NCI-H2029 treated with DMSO at 0.1 percent for 48 hours (cell line): ENCODE measurements at places on chromosomes 12 and 14.

DNA sequence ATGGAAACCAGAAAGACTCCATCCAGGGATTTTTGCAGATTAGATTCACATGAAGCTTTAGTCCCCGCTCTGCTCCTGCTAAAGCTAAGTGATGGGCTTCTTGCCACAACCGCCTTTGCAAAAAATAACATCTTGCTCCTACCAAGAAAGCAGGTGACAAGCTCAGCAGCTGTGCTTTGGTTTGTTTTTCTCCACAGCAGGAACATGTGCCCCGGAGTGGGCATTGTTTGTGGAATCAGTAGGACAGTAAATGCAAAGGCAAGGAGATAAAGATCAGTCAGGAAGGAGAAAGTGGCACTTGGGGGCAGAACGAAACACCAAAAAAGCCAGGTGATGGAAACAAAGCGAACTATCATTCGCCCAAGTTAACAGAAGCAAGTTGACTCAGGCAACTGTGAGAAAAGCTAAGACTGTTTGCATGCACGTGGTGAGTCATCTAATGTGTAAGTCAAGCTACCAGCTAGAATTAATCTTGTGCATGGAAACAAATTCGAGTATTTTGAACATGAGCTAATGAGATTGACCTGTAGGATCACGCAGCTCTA lies 165.5 kb upstream of the PLXNC1 start:
- no peak for DNase-seq

- DNase-seq, result no peak
Measured at GRCh38 chr12:80634903-80635302, 72.5 kb upstream of the MYF6 start.

- no peak for DNase-seq
Measured at GRCh38 chr12:78028426-78028825, 197.7 kb downstream of the NAV3 start.

GRCh38 chr12:66666481-66666880 lies 12.4 kb downstream of the GRIP1 start:
- DNase-seq, result no peak

GRCh38 chr14:42550310-42550709 lies 943.6 kb downstream of the LRFN5 start:
- DNase-seq, result no peak

DNA sequence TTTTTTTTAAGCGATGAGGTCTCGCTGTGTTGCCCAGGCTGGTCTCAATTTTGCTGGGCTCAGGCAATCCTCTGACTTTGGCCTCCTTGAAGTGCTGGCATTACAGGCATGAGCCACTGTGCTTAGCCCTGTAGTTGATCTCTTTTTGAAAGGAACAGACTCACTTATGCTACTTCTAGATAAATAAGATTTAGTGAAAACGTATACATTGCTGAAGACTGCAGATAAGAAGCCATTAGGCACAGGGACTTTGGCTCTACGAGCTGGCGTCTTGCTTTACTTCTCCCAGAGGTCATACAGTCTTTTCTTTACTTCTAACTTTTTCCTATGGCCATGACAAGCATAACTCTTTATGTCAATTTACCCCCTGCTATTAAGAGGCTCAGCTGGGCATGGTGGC lies 9.4 kb downstream of the PTGR2 start:
- no peak for DNase-seq

GRCh38 chr14:95597784-95598211 lies 62.9 kb downstream of the GLRX5 start:
- DNase-seq, result no peak

DNA sequence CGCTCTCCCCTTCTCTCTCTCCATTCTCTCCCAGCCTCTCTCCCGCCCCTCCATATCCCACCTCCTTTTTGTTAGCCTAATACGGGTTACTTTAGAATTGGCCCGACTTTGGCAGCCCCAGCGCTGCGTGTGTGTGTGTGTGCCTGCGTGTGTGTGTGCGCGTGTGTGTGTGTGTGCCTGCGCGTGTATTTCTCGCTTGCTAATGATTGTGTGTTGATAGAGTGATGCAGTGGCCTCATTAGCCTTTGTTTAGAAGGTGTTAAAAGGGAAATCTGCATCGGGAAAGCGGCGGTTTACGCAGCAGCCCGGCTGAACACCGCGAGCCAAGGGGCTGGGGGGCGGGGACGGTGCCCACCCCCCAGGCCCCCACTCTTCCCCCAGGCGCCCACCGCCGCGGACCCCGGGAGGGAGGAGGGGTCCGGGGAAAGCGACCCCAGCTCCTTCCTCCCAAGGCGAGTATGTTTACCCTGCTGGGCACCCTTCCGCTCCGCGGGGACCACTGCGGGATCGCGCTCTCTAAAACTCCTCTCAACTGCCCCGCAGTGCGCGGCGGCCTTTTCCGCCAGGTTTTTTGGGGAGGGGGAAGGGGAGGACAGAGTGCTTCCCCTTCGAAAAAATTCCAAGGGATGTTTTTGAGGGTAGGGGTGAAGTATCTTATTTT lies 6.8 kb upstream of the LHX5 start:
- DNase-seq, result no peak

DNA sequence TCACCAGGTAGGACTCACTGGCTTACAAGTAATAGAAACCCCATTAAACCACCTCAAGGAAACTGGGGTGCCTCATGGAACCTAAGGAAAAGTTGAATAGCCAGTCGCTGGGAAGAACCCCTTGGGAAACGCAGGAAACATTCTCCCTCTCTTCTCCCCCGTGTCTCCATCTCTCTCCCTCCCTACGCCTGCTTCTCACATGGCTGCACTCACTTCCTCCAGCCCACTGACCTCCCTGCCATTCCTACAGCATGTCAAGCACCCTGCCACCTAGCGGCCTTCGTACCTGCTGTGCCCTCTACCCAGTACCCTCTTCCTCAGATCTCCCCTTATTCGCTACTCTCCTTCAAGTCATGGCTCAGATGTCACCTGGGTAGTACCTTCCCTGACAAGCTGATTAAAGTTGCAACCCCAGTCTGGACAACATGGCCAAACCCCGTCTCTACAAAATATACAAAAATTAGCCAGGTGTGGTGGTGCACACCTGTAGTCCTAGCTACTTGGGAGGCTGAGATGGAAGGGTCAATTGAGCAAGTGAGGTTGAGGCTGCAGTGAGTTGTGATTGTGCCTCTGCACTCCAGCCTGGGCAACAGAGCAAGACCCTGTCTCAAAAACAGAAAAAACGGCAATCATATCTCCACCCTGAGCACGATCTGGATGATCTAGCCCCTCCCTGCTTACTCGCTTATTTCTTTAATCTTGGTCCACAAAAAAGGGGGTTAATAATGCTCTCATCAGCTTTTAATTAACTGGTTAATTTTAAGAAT lies 6.4 kb upstream of the DTX1 start:
- DNase-seq, result no peak

DNA sequence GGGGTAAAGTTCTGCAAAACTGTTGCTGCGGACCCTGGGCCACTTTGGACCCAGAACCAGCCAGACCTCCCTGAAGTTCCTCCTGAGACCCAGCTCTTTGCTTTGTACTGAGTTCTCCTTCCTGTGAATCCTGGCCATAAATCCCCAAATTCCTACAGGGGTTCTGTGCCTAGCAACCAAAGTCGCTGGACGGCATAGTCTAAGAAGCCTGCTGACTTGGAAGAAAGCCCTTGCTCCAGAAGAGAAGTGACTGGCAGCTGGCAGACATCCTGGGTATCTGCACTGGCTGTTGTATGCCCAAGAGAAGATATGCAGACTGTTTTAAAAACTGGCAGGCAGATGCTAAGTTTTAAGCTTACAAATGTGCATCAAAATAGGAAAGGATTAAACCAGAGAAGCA lies 99.9 kb upstream of the SLC24A4 start:
- DNase-seq, result no peak

DNA sequence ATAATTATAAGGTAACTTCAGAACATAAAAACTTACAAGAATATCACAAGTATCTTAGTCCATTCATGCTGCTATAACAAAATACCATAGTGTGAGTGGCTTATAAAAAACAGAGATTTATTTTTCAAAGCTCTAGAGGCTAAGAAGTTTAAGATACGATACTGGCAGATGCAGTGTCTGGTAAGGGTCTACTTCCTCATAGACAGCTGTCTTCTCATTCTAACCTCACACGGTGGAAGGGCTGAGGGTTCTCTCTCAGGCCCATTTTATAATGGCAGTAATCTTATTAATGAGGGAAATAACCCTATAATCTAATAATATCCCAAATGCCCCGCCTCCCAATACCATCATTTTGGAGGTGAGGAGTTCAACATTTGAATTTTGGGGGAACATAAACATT lies 23.7 kb upstream of the OSBPL8 start:
- no peak for DNase-seq

GRCh38 chr12:12715459-12716150 lies 1.6 kb upstream of the CDKN1B start:
- DNase-seq, result peak; percentile 10

- DNase-seq, result peak; percentile 15
Measured at GRCh38 chr12:122001466-122002209, 20.0 kb upstream of the BCL7A start.

DNA sequence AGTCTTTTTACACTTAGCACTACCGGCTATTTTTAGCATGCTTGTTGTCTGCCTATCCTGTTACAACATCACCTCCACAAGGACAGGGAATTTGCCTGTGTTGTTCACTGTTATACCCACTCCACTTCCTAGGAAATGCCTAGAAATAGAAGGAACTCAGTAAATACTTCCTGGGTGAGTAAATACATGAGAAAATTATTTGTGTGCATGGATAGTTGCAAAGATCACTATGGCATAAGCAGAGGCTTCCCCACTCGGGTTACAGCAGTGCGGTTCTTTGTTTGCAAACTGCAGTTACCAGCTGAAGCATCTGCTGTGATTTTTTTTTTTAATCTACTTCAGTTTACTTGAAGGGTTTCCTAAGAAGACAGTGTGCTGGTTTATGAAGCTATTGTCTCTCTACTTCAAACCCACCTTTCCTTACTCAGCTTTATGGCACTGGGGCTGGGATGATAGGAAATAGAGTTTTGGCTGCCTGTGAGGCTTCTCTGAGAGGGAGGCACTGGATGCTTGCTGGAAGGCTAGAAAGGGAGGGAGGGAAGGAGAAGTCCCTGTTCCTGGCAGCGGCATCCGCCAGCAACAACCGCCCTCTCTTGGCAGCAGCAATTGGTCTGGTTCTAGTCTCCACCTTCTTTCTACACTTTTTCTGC lies 29.0 kb downstream of the PDE6H start:
- no peak for DNase-seq

DNA sequence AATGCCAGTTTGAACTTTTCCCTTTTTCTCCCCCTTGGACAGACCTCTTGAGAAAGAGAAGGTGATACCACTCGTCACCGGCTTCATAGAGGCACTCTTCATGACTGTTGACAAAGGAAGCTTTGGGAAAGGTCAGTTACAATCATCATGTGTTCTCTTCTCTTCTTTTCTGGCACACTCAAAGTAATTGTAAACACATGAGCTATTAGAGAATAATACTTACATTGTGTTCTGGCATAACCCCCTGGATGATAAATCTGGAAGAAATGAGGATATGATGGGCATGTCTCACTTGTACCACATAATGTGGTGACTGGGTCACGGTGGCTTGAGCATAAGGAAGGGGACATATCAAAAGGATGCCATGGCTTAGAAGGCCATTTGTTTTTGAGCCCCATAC lies 20.0 kb downstream of the UTP20 start:
- DNase-seq, result peak; percentile 50

- no peak for DNase-seq
Measured at GRCh38 chr12:94507455-94507854, 47.8 kb upstream of the CEP83 start.

- DNase-seq, result no peak
Measured at GRCh38 chr14:21534576-21534975, 8.4 kb upstream of the SALL2 start.

GRCh38 chr12:67884596-67884995 lies 104.7 kb upstream of the IFNG-AS1 start:
- no peak for DNase-seq

DNA sequence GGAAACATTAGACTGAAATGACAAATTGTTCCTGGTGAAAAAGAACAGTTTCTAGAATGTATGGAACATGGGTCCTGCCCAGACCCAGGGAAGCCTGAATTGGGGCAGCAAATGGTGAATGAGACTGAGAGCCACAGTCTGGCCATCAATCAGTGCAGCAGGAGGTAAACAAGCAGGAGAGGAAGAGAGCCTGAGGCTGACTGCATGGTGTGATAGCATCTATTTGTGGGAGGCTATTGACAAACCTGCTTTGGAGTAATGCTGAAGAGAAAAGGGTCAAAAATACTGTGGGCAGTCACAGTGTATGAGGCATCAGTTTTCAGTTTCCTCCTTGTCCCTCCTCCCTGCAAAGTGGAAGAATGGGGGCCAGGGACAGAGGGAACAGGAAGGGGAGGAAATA lies 136.8 kb downstream of the ANKS1B start:
- no peak for DNase-seq

DNA sequence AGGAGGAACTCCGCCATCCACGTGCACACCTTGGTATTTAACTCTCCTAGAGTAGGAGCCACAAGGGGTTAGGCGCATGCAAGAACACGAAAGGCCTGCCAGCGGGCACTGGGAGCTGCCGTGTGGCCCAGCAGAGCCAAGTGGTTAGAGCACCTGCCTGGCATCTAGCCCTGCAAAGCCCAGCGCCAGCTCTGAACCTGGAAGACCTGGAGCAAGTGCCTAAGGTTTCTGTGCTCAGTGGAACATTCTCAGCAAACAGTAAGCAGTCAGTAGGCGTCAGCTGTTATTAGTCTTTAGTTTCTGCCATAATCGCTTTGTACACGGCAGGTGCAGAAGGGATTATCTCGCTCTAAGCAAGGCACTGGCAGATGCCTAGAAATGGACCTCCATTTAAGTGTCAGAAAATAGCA lies 55.4 kb downstream of the SETD3 start:
- peak; percentile 39 for DNase-seq

DNA sequence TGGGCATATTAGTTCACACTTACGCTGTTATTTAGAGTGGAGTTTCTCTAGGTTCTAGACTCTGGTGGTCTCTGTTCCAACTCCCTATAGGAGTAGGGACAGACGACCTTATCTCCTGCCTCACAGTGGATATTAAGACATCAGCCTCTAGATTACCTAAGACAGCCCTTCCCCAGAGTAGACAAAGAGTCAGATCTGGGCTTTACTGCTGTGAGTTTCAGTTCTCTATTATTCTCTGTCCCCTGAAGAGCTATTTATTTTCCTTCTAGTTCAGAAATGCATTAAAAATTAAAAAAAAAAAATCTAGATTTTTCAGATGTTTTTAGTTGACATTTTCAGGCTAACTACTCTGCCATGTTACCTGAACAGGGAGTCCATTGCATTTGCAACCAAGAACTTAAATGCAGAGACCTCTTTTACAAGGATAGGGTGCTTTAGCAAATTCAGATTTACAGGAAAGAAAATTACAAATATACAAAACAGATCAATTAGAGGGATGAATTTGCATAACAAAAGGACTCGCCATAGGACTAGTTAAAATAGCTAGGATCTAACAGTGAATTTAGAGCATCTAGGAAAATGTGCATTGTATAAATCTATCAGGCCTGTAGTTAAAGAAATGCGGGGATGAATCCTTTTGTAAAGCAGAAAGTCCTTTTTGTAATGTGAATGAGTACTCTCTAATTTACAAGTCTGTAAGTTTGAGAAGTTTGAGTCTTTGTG lies 381.4 kb downstream of the APAF1 start:
- no peak for DNase-seq
